ENCODE measurements at places on chromosomes 7 and 10.

DNA sequence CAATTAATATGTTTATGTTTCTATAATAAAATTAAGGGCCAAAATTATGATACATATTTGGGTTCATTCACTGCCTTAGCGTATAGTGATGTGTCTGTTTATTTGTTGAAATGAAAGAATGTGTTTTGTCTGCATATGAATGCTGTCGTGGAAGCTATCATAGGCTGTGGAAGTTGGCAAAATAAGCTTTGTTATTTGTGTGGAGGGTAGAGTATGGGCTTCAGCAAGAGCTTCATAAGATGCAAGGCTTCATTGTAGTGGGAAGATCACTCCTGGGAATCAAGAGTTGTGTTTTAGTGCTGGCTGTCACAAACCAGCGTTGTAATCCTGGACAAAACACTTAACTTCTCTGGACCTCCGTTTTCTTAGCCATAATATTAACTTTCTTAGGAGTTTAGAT, 2.5 kb downstream of the SLK start:
- DNase-seq: no peak

DNA sequence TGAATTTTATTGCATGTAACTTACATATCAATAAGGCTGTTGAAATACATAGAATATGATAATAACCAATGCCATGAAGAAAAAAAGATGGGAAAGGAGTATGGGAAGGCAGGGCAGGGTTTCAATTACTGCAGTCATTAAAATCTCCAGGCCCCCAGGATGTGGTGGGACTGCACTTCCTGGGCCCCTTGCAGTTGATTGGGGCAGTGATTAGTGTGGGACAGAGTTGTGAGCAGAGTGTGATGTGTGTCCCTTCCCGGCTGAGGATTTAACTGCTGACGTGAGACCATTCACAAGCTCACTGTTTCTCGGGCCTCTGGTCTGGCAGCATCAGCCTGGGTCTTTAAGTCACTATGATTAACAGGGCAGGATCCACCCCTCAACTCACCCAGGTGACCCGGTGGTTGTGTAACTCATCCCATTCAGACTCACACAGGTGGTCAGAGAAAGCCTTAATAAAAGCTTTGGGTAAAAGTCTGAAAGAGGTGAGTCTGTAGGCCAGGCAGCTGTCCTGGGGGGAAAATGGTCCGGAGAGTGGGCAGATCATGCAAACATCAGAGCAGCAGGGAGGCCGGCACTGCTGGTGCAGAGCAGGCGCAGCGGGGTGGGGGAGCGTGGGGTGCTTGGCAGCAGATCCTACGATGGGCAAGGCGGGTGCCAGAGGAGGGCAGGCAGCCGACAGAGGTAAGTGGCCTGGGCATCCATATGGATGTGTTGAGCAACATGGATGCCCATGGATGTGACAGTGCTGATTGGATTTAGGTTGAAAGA, 36.3 kb upstream of the WDFY4 start:
- DNase-seq: no peak

DNA sequence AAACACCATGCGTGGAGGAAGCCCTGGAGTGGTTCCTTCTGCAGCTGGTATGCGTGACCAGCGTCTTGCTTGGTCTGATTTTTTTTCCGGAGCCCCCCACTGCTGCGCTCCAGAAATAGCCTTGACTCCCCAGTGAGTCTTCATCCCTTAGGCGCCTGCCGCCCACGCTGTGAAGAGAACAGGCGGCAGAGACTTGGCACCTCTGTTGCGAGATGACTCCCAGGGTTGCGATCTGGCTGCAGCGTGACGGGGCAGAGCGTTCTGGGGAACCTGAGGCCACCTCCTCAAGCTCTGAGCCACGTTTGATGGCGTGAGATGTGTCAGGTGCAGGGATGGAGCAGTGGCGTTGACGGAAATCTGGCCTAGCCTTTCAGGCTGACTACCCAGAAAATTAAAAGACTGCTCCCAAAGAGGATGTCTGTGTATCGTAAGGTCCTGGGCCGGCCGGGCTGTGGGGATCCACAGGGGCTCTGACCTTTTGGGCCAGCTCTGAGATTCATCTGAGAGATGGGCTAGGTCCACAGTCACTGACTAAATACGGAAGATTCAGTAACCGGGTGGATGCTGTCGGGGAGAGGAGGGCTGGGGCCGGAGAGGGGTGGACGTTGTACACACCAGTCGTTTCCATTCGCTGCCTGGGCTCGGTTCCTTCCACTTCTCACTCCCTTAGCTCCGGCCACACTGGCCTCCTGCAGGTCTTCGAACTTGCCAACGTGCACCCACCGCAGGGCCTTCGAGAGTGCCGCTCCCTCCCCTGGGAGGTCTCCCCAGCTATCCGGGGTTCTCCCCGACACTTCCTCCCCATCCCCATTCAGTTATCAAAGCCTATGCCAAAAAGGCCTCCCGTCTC, 33.8 kb downstream of the PFKFB3 start:
- DNase-seq: no peak

GRCh38 chr7:117949232-117949631, 76.0 kb upstream of the CTTNBP2 start:
- DNase-seq: no peak

DNA sequence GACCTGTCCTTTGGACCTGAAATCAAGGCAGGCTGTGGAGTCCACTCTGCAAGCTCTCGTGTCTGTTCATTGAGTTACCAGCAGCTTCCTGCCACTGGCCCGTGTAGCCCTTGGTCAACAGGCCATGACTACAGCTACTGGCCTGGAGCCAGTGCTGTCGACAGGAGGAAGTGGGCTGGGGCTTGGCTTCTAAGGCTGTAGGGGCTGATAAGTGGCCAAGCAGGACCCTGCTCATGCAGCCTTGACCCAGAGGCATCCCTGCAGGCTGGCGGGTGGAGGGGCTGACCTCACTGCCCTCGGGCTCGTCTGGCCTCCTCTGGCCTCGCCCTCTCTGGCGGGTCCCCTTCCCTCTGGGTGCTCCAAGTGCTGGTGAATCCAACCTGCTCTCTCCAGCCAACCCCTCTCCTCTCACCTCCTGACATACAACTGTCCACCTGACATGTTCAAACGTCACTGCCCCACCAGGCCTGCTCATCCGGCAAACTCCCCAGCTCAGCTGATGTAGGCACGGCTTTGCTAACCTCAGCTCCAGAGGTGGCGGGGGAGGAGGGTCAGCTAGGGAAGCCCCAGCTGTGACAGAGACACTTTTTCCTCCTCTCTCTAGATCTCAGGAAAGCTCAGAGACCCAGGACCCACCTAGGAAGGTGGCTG, 188.6 kb upstream of the LYZL2 start:
- no peak for DNase-seq

Data from stimulated activated CD8-positive, alpha-beta memory T cell treated with anti-CD3 and anti-CD28 coated beads, Interleukin-7, amount 100 ng/mL, for 1 hour (primary cell).